Type B pancreatic cell (in vitro differentiated cells): ENCODE measurements at places on chromosomes 6 and 20. TPM values are rescaled to one million over a fixed set of nuclear protein-coding genes. Genes with fewer than 3 reads are reported as not detected.

DNA sequence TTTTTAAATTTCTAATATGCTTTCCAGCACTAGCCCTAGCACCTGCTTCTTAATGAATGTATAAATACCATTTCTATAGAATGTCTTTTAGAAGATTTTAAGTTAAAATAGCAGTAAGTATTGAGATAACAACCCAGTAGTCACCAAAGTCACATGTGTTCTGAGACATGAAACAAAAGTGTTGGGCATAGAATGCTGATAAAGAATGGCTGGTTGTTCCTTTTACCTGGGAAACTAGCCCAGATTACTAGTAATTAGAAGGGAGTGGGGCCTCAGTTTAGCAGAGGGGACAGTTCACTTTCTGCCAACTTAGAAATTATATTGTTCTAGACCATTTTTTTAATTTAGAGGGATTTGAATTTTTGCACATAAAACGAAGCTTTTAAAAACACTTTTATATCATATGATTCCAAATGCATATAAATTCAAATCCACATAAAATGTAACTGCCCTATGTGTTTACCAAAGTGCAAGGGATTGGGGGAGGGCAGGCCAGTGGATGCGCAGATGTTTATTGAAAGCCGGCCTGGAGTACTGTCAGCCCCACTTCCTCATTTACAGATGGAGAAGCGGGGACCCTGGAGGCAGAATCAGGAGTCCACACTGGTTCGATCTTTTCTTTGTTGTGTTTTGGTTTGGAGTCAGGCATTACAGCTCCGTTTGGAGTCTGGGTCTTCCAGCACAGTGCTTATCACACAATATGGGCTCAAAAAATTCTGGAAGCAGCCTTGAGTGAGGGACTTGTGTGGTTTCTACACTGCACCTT lies 139.8 kb downstream of the ZDHHC14 start:
- no peaks in the 10 kb centered on the region for H3K4me1 ChIP-seq
- no peak for DNase-seq
- no peak overlapping the region for H3K27ac ChIP-seq
- H3K4me3 ChIP-seq, result no peak overlapping the region
- no peaks in the 10 kb centered on the region for H3K27me3 ChIP-seq

- peaks cover 13% of the 10 kb centered on the region for H3K27me3 ChIP-seq
- H3K4me3 ChIP-seq, result no peak overlapping the region
Observed at GRCh38 chr6:24099181-24099580, 26.8 kb upstream of the NRSN1 start.

GRCh38 chr6:133743621-133744020 lies 145.3 kb upstream of the TCF21 start:
- H3K36me3 ChIP-seq, result no peaks in the 10 kb centered on the region
- no peak overlapping the region for H3K4me3 ChIP-seq
- no peaks in the 10 kb centered on the region for H3K27me3 ChIP-seq
- H3K4me1 ChIP-seq, result peaks cover 7% of the 10 kb centered on the region
- no peak overlapping the region for H3K27ac ChIP-seq
- no peak for DNase-seq

DNA sequence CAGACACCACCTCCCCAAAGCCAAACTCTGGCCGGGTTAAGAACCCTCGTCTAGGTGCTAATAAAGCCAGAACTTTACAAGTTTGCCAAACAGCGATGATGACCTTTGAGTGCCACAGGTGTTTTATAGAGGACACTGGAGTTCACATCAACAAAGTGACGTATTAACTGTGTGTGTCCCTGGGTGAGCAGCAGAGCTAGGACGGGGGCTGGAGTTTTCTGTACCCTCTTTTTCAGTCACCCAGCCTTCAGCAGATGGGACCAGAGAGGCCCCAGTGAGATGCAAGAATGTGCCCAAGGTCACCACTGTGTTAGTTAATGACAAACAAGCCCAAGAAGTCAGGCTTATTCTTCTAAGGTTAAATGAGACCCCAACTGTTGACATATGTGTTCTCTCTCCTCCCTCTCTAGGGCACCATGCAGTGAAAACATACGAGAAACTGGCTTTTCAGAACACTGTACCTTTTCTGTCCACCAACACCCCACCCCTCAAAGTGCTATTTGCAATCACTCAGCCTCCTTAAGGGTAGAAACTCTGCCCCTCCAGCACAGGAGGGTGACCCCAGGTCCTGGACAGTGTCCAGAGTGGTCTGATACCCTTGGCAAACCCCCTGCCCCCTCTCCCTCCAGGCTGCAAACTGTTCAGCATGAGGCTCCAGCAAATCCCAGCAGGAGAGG lies 5.2 kb downstream of the SDC4 start:
- peak overlapping the region; percentile 96 for H3K4me3 ChIP-seq
- peaks cover 8% of the 10 kb centered on the region for H3K36me3 ChIP-seq
- H3K4me1 ChIP-seq, result peaks cover 78% of the 10 kb centered on the region
- no peak for DNase-seq

DNA sequence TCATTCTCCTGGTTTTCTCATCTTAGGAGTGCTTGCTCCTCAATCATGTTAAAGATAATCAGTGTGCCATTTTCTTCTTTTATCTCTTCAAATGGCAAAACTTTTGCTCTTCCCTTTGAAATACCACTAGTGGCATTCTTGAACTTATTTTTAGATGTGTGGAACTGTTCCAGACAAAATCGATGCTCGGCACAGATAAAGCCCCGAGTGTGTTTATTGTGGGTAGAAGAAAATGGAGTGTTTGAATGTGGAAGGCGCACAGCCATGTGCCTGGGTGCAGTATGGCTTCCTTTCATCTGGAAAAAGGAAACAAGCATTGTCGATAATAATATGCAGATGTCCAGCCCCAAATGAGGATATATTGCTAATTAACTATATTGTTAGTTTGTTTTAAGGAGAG lies 42.4 kb downstream of the ISM1 start:
- no peak for DNase-seq
- peaks cover 19% of the 10 kb centered on the region for H3K4me1 ChIP-seq
- H3K36me3 ChIP-seq, result no peaks in the 10 kb centered on the region
- H3K4me3 ChIP-seq, result no peak overlapping the region
- no peak overlapping the region for H3K27ac ChIP-seq

- no peaks in the 10 kb centered on the region for H3K27me3 ChIP-seq
- H3K27ac ChIP-seq, result no peak overlapping the region
- DNase-seq, result no peak
- H3K4me1 ChIP-seq, result no peaks in the 10 kb centered on the region
- no peak overlapping the region for H3K4me3 ChIP-seq
Observed at GRCh38 chr20:62946918-62947317, 5.6 kb upstream of the SLC17A9 start.

DNA sequence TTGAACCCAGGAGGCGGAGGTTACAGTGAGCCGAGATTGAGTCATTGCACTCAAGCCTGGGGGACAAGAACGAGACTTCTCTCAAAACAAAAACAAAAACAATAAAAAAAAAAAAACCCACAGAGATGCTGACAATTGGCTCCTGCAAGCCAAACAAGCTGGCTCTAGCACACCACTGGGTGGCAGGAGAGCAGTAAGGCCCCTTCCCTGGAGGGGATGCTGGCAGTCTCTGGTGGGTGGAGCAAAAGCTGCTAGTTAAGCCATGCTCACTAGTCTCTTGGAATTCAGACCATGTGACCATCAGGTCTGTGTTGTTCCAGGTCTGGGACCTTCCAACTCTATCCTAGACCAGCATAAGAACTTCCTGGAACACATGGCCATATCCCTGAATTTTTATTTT lies 18.9 kb upstream of the DSN1 start:
- H3K27ac ChIP-seq, result no peak overlapping the region
- peaks cover 14% of the 10 kb centered on the region for H3K36me3 ChIP-seq
- no peak for DNase-seq
- no peaks in the 10 kb centered on the region for H3K27me3 ChIP-seq
- no peak overlapping the region for H3K4me3 ChIP-seq

DNA sequence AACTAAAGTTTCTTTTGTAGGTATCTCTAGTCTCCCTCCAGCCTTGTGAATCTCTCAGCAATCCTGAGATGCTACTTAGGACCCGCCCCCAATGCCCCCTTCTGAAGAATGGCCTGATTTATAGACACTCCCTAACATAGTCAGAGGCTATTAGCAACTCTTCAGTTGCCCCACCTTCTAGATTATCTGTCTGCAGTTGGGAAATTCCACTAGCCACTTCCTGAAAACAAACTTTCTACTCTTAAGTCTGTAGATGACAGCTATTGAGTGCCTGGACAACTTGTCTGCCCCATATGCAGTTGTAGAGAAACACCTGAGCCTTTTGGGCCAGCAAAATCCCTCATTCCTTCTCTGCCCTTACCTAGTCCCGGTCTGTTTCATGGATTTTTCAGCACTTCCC lies 188.2 kb upstream of the PREP start:
- H3K27ac ChIP-seq, result no peak overlapping the region
- H3K36me3 ChIP-seq, result no peaks in the 10 kb centered on the region
- H3K4me1 ChIP-seq, result peaks cover 9% of the 10 kb centered on the region
- no peak for DNase-seq
- peaks cover 5% of the 10 kb centered on the region for H3K27me3 ChIP-seq
- no peak overlapping the region for H3K4me3 ChIP-seq

- H3K4me3 ChIP-seq, result no peak overlapping the region
- no peak for DNase-seq
- H3K4me1 ChIP-seq, result peaks cover 27% of the 10 kb centered on the region
- H3K27me3 ChIP-seq, result no peaks in the 10 kb centered on the region
- no peak overlapping the region for H3K27ac ChIP-seq
Observed at GRCh38 chr6:37074053-37074827, 68.8 kb downstream of the FGD2 start.

DNA sequence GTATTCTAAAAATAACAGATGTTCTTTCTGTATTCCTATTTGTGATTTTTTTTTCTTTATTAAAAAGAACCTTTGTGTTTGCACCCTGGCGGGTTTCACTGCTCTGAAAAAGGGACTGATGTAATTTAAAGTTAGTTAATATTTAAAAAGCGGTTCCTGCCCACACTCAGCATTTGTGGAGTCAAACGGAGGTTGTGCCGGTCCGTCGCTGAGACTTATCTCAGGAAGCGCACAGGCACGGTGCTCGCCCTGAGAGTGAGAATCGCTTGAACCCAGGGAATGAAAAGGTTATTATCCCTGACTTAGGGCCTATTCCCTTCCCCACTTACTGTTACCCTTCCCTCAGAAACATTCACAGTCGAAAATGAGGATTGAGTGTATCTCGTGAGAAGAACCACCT lies 366.7 kb downstream of the THBS2 start:
- H3K4me1 ChIP-seq, result peaks cover 4% of the 10 kb centered on the region
- H3K4me3 ChIP-seq, result no peak overlapping the region
- H3K36me3 ChIP-seq, result no peaks in the 10 kb centered on the region
- DNase-seq, result no peak
- no peak overlapping the region for H3K27ac ChIP-seq

DNA sequence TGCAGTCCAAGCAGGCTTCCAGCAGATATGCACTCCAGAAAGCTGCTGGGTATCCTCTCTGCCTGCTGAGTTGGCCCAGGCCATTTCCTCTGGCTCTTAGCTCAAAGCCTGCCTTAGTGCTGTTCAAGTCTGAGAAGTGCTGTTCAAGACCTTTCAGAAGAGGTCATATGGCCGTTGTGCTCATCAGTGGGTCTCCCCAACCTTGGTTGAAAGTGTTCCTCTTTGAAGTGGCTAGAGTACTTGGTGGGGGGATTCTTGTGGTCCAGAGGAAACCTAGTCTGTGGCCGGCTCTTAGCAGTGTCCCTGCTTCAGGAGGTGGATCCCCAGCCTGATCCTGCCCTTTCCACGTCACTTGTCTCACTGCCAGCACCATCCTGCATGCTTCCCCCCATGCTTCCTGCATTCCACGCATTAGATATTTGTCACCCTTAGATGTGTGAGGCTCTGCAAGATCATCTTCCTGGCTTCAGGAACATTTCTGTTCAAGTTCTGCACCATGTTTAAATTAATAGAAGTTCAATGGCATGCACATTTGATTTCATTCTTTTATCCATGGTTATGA lies 105.0 kb downstream of the FIG4 start:
- H3K27me3 ChIP-seq, result no peaks in the 10 kb centered on the region
- peaks cover 6% of the 10 kb centered on the region for H3K36me3 ChIP-seq
- no peak overlapping the region for H3K4me3 ChIP-seq
- no peak for DNase-seq
- H3K27ac ChIP-seq, result no peak overlapping the region

The HLA-DOB gene
- total RNA-seq, result 0.88 TPM in 1 of 2 replicates, not detected in the other

The COL12A1 gene
- 6.9 and 21.5 TPM in 2 replicates for total RNA-seq

The SRMS gene
- total RNA-seq, result not detected in 2 replicates

The RBBP8NL gene
- 7.3 and 17.9 TPM in 2 replicates for total RNA-seq
